ENCODE measurements at places on chromosomes 1 and 21.

DNA sequence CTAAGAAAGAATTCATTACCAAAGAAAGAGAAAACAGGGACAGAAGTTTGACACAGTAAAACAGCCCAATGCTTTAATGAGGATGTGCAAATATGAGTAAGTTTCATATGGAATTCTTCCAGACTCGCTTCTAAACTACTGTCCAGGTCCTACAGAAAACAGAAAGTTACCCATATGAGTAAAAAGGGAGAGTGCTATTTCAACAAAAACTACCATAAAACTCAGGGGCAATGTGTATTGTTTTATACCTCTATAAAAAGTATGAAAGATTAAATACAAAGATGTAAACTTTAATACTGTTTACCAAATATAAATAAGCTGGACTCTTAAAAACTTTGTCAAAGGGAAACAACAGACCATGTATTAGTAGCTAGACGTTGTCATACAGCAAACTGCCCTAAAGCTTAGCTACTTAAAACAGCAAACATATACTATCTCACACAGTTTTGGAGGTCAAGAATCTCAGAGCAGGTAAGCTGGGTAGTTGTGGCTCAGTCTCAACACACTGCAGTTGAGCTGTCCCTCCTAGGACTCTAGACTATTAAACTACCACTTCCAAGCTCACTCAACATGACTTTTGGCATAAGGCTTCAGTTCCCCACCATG is 174.9 kb downstream of the COP1 start:
- no peak for DNase-seq

DNA sequence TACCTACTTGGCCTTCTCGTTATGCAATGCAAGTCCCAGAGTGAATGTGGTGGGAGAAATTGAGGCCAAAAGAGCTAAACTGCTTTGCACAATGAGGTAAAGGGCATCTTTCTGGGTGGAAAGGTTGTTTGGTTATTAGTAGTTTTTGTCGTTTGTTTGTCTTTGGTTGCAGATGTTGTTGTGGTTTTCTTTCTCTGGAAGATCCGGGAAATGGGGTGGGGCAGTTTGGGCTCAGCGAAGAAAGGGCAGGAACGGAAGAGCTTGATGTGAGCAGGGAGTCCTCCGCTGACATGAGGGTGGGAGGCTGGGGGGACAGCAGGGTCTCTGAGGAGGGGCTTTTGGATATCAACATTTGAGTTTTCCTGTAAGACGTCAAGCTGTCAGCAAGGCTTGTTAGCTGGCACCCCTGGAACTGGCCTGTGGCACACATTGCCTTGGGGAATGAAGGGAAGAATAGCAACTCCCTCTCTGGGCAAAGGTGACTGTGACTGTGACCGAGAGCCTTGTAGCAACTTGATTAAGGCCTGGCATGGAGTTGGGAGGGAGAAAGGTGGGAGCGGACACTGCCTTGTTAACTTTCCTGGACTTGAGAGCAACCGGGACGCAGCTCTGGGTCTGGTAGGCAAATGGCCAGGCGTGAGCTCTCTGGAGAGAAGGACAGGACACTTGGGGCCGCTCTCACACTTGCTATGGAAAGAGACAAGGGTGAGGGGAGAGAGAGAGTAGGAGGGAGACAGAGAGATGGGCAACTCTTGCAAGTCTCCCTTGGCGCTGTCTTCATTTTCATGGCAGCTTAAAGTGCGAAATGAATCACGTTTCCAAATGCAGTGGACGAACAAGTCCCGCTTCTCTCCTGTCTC is 15.4 kb upstream of the OPRD1 start:
- no peak for DNase-seq

DNA sequence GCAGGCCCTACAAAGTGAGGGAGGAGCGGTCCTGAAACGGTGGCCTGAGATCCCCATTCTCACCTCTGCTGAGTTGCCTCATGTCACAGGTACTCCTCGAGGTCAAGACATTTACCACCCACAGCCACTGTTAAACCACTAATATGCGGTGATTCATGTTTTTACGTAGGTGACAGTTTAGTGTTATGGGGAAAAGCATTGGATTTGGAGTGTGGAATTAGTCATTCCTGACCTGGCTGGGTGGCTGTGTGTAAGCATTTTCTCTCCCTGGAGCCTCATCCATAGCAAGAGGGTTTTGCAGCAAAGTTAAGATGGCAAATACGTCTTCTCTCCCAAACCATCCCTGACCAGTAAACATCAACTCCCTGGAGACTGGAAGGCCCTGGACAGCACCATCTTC is 57.8 kb upstream of the KCNJ6 start:
- DNase-seq, result no peak

DNA sequence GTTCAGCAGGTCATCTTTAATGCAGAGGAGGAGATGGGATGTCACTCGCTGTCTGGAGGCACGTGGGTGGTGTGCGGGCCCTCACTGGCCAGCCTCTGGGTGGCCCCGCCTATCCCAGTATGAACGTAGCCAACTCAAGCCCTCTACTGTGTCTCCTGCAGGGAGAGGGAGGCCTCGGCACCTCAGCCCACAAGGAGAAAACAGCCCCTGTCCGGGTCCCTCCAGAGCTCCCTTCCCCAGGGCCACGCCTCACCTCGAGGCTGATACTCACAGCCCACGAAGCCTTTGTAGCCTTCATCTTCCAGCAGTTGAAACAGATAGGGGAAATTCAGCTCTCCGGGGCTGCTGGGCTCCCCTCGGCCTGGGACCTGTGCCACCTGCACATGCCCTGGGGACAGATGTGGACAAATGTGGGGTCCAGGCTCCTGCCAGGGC is 2.6 kb downstream of the HYI start:
- DNase-seq, result no peak

DNA sequence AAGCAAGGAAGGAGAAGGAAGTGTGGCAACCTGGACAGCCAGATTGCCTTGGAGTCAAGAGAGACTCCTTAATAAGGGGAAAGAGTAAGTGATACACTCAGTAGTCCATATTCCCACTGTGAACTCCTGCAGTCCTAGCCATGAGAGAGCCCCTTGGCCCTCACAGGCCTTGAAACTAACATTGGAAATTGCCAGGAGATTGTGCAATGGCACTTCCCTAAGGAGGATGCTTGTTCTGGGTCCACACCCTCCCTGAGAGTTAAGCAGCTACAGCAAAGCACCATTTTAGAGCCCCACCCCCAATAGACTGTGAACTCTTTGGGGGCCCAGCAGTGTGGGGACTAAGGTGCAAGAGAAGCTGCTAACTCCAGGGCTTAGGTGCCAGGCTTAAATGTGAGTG is 367.7 kb upstream of the CAMK1G start:
- no peak for DNase-seq

DNA sequence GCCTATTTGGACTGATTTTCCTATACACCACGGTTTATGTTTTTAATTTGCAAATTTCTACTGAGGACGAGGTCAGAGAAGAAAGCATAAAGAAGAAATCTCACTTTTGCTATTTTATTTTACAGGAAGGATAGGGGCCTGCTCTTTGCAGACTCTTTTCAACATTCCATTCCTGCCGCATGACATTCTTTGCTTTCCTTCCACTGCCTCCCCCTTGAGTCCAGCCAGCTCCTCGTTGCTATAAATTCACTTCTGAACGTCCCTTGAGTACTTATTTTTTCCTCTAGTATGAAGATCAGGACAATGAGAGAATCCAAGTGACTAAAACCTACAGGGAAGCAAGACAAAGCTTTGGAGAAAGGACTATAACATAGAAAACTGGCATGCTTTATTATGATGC is 53.4 kb upstream of the PTGFR start:
- no peak for DNase-seq

DNA sequence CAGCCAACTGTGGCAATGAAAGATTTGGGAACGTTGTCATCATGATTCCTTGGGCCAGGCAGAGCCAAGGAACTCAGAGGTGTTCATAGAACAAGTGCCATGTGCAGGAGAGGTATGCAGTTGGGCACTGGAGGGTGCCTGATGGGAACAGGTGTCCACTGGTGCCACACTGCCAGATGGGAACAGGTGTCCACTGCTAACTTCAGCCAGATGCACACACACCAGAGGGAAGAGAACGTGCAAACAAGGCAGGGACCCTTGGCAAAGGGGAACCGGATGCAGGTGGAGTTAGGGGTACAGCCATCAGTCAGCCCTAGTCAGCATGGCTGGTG is 13.5 kb downstream of the OLFML2B start:
- no peak for DNase-seq

- DNase-seq, result no peak
Observed at GRCh38 chr21:31991356-31992331, 118.8 kb downstream of the HUNK start.

DNA sequence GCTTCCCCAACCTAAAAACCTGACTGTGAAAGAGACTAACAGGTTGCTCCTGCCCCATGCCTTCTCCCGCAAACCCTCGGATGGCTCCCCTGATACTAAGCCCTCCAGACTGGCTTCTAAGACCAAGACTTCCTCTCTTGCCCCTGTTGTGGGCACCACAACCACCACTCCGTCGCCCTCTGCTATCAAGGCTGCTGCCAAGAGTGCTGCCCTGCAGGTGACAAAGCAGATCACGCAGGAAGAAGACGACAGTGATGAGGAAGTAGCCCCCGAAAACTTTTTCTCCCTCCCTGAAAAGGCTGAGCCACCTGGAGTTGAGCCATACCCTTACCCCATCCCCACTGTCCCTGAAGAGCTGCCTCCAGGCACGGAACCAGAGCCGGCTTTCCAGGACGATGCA is 19.3 kb downstream of the PRCC start:
- DNase-seq, result no peak

DNA sequence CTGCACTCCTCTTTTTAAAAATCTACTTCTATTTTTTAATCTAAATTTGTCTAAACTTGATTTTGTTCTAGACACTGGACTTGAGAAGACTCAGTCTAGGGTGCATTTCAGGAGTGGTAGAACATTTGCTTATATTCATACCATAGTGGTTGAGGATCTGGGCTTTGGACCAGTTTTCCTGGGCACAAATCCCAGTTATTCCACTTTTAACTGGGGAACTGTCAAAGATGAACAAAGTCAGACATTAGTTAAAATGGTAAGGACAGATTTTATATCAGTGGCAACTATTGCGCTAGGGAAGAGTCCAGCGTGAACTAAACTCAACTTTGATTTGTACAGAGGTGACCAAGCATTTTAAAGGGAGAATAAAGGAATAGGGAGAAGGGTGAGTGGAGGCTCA is 102.4 kb downstream of the FMN2 start:
- no peak for DNase-seq

DNA sequence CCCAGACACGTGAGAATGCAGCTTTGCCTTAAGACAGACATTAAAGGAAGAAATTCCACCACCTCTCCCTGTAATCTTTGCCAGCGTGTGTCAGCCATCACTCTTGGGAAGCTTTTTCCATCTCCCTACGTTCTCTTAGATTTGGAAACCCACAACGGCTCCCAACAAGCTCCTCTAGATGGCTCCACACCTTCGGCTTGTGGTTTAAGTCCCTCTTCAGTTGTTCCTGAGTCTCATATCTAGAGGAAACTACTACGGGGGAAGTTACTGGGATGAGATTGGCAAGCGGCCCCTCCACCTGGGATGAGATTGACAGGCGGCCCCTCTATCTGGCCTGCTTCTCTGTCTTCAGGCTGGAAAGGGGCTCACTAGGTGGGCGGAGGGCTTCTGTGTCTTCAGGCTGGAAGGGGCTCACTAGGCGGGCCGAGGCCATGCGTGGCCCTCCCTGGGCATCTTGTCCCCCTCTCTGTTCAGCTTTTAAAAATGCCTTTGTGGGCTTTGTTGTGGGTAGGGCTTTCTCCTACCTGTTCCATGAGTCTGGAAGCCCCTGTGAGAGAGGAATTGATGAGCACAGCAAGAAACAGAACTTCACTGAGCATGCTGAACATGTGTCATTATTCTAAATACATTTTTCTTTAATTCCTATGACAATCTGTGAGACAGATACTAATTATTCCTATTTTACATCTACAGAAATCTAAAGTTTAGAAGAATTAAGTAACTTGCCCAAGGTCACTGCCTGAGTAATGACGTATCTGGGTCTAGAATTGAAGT is 670.5 kb downstream of the KIF26B start:
- no peak for DNase-seq
